ENCODE measurements at places on chromosomes 7 and 10.
A peak's percentile ranks its signal among the peaks of the same experiment; 100 is the strongest.

GRCh38 chr7:218896-219580 lies 26.7 kb downstream of the FAM20C start:
- no peak for DNase-seq

GRCh38 chr7:157845203-157845835 lies 508.5 kb downstream of the DNAJB6 start:
- no peak for DNase-seq

GRCh38 chr10:102352066-102352715 lies 43.3 kb upstream of the NFKB2 start:
- DNase-seq = peak; percentile 82

GRCh38 chr7:153529100-153529499 lies 523.1 kb upstream of the DPP6 start:
- DNase-seq = no peak

GRCh38 chr10:19888061-19888660 lies 71.9 kb downstream of the PLXDC2 start:
- no peak for DNase-seq

DNA sequence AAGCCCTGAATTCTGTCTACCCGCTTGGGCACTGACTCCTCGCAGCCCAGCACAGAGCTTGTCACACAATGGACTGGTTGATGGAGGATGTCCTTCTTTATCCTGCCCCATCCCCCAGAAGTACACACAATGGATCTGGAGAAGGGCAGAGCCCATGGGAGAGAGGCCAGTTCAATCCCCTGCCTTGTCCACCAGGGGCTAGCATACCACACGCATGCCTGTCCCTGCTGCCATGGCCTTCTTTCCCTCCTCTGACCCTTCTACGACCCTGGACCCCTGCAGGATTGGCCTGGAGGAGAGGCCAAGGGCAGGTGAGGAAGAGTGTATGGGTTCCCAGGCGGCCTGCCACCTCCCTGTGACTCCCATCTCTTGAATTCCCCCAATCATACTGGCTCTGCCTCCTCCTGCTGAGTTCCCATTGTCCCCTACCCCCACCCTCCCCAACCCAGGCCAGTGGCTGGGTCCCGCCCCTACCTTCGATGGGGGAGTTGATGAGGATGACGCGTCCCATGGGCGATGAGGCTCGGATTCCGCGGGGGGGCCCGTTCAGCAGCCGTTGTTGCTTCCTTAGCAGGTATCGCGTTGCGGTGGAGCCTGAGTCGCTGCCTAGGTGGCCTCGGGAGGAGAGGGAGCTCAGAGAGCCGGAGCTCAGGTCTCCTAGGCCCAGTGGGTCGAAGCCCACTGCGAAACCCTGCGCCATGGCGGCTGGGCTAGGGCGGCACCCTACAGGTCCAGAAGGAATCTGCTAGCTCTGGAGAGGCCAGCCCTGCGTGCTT lies 1.2 kb downstream of the PDZD7 start:
- DNase-seq = no peak

DNA sequence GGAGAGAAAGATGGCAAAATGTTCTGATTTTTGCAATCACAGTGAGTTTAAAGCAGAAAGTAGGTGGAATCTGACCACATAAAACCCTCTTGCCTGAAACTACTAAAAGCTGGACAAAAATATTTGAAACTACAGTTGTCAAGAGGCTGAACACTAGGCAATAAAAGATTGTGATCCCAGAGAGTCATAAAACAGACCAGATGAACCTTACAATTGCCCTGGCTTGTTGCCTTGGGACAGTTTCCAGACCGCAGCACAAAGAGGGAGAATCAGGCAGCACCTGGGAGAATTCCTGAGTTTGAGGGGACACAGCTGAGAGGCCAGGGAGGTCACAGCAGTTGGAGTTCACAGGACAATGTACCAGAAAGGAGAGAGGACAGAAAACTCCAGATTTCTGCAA lies 107.3 kb upstream of the NANOS1 start:
- DNase-seq = no peak

DNA sequence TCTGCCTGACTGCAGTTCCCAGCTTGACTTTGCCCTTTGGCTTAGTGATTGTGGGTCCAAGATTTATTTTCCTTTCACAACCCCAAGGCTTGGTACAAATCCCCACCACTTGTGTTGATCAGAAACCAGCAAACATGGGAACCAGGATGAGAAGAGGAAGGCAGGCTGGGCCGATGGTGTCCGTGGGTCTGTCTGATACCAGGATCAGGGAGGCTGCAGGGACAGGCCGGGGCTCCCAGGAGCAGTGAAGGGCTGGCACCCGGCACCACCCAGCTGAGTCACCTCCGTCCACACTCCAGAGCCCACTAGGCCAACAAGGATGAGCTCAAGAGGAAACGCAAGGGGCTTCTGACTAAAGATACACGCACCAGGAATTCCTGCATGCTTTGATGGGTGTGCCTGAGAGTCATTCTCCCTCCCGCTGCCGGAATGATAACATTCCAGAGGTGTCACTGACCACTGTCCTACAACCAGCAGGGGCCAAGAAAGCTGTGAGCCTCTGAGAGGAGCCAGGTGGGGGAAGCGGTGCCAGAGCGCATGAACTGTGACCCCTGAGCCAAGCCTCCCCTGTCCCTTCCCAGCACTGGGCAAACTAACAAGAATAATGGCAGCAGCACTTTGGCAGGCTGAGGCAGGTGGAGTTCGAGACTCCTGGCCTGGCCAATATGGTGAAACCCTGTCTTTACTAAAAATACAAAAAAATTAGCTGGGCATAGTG lies 29.2 kb upstream of the PROSER2 start:
- DNase-seq = no peak

DNA sequence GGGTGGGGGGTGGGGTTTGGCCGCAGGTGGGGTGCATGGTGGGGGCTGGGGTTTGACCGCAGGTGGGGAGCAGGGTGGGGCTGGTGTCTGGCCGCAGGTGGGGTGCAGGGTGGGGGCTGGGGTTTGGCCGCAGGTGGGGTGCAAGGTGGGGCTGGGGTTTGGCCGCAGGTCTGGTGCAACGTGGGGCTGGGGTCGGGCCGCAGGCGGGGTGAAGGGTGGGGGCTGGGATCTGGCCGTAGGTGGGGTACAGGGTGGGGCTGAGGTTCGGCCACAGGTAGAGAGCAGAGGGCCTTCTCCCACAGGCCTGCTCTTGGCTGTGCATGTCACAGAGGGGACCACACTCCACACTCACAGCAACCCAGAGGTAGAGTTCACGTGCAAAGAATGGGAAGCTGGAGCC lies 586.6 kb downstream of the PTPRN2 start:
- DNase-seq = no peak

- DNase-seq = no peak
These were observed 111.1 kb downstream of the ITGB1 start for GRCh38 chr10:32846974-32847373.

DNA sequence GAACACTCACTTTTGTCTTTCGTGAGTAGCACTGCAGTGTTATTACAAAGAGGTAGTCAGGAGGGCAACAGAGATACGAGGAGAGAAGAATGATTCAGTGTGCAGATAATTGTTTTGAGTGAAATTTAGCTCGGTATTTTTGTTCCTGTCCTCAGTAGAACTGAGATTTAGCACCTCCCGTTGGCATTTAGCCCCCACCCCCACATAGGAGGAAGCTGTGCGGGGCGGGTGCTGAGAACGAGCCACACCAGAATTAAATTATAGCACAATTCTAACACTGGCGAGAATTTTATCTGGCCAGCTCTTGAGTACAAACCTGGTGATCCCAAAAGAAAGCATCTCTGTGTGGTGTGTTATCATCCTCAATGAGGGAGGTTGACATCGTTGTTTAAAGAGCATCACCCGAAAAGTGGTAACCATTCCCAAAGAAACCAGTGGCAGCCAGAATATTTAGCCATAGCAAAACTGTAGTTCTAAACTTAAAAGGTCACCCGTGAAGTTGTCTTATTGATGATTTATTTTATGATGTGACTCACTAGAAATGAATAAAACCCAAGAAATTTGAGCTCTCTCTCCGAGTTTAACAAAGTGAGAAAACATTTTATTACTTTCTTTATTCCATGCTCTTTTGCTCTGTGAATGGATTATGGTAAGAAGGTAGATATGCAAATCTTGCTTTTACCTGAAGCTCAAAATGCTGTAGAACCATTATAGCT lies 612.2 kb downstream of the SUGCT start:
- no peak for DNase-seq

DNA sequence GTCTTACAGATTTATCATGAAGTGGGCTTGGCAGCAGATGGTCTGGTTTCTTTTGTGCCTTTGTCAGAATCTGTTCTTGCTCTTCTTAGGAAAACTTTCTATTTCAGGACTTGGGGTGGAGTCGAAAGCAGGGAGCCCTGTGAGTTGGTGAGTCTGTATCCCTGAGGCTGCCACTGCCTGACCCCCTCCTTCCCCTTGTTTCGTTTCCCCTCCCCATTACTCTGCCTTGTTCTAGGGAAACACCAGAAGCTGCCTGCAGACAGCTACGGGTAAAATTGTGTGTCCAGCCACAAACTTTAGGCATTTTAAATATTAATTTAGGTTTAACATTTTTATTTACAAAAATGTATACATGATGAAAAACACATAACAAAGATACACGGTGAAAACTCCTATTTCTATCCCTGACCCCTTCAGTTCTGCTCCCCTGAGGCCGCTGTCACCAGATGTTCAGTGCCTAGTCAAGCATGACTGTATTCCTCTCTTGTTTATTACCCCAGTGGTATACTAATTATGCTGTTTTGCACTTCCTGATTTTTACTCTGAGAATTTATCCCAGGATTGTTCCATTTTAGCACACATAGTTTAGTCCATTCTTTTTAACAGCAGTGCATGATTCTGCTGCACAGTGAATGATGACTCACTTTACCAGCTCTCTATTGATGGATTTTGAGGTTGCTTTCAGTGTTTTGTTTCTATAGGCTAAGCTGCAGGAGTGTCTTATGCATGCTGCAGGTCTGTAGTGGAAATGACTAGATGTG lies 9.1 kb downstream of the TSPAN14 start:
- no peak for DNase-seq

DNA sequence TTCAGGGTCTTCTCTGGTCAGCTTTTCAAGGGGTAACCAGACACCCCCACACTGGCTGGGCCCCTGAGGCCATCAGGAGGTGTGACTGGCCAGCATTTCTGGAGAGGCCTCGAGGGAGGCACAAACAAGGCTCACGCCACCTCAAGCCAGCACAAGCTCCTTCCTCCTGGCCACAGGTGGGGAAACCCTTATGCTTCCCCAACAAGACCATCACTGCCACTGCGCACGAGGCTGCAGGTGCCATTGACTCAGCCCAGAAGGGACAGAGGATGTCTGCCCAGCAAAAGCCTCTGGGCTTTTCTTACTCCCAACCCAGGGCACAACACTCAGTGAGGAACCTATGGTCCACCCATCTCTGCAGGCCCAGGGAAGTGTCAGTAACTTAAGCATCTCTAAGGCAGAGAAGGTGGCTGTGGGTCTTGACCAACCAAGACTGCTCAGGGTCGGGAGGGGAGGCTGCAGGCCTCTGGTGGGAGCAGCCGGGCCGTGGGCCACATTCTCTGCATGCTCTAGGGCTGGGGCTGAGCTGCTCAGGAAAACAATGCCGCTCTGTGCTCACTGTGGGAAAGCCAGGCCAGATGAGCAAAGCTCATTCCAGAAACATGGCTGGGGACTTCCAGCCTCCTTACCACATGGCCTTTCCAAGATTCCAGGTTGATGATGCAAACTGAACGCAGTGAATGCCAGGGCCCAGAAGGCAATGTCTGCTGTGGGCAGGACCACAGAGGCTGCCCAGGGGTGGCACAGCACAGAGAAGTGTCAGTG lies 24.2 kb upstream of the RASSF4 start:
- no peak for DNase-seq

- DNase-seq = no peak
These were observed 7.4 kb upstream of the VIM start for GRCh38 chr10:17220652-17221100.

- peak; percentile 3 for DNase-seq
These were observed 176.4 kb downstream of the AHR start for GRCh38 chr7:17474724-17475344.

GRCh38 chr7:89023877-89024276 lies 228.3 kb upstream of the TEX47 start:
- DNase-seq = no peak

DNA sequence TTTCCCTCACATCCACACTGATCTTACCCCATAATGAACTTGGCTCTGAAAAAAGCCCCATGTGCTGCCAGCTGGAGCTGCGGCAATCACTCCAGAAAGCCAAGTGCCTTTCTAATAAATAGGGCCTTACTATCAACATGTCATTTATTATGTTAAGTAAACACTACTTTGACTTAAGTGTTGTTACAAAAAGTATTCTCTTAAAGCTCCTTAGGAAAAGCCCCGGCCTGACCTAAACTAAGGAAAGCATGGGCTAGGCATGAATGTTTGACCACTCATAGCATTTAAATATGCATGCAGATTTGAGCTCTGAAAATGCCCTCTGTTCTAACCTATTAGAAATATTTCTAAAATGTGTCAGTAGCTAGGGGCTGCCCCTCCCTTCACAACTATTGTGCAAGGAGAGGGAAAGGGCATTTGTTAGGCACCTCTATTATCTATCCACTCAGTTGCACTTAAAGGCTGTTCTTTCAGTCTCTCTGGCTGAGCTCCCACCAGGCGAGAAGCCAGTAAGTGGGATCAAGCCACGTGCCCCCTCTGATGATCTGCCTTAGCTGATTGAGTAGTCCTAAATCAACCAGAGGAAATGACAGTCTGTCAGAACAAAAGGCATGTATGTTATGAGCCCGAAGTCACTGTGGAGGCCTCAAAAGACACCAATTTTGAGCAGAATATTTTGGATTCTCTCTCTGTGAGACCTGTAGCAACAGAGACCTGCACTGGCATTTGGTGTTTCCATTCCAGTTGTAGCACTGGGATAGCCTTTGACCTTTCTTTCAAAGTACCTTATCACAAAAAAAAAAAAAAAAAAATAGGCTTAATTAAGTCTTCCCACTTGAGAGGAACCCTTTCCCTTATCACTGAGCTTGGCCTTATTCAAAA lies 77.1 kb downstream of the ITGB8 start:
- no peak for DNase-seq

DNA sequence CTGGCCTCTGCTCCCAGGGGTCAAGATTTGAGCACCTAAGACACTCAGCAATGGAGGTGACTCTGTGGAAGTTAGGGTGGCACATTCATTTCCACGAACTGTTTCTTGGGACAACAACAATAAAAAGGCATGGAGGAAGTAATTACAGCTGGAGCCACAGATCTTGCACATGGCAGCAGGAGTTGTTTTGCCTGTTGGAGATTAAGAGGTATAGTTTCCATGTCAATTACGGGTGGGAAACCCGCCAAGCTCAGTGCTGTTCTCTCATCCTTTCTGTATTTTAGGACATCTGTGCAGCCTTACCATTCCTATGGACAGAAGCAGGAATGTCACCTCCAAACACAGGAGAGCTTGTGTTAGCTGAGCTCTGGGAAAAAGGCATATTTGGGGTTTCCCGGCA lies 201.2 kb downstream of the SNX10 start:
- DNase-seq = no peak

- DNase-seq = peak; percentile 12
These were observed 1.6 kb downstream of the TAC1 start for GRCh38 chr7:97733276-97734161.

- DNase-seq = no peak
These were observed 232.6 kb upstream of the HABP2 start for GRCh38 chr10:113320211-113320610.

- DNase-seq = no peak
These were observed 467.2 kb upstream of the NRP1 start for GRCh38 chr10:33801705-33802104.

All from stimulated activated CD4-positive, alpha-beta T cell treated with anti-CD3 and anti-CD28 coated beads, Interleukin-2, amount 100 ng/mL, for 24 hours (primary cell).